Activated naive CD8-positive, alpha-beta T cell treated with anti-CD3 and anti-CD28 coated beads for 36 hours (primary cell): ENCODE measurements at places on chromosomes 16 and 17. TPM values are rescaled to one million over a fixed set of nuclear protein-coding genes. Genes with fewer than 3 reads are reported as not detected.

GRCh38 chr17:67433248-67433924 is 56.3 kb downstream of the PITPNC1 start:
- no peak for DNase-seq

The CRHR1 gene
- total RNA-seq, result not detected

- no peak for DNase-seq
These were observed 4.1 kb downstream of the PECAM1 start for GRCh38 chr17:64386412-64387144.

The SLC35G6 gene
- total RNA-seq, result not detected

The TBC1D3I gene
- total RNA-seq, result not detected
